ENCODE measurements at places on chromosomes 16 and 17.

- DNase-seq = no peak
Measured at GRCh38 chr17:80862481-80862961, 129.1 kb upstream of the CHMP6 start.

GRCh38 chr16:20519231-20519630 lies 56.9 kb downstream of the ACSM2B start:
- no peak for DNase-seq

GRCh38 chr16:88591577-88592021 lies 21.4 kb downstream of the ZC3H18 start:
- DNase-seq = no peak

DNA sequence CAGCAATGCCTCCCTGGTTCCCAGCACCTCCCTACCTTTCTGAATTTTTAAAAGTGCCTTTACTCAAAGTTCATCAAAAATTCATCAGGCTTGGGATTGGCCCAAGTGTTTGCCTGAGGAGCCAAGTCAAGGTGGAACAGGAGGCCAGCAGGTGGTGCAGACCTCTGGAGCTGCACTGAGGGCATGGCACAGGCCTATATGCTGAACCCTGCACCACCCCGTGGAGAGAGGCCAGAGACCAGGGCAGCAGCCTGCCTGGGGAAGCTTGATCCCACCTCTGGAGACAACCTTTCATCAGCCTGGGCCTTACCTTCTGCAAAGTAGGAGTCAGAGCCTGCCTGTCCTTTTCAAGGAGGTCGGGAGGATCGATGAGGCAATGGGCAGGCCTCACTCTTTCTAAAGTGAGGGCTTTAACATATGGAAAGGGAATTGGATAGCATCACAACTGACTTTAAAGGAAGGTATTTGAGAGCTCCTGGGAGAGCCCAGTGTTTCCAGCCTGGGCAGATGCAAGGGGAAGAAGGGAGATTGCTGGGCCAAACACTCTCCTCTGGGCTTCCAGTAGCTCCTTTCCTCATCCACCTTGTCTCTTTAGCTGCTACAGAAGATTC lies 31.8 kb upstream of the TMEM132E start:
- no peak for DNase-seq

- no peak for DNase-seq
Measured at GRCh38 chr17:79412886-79413390, 197.9 kb downstream of the RBFOX3 start.

DNA sequence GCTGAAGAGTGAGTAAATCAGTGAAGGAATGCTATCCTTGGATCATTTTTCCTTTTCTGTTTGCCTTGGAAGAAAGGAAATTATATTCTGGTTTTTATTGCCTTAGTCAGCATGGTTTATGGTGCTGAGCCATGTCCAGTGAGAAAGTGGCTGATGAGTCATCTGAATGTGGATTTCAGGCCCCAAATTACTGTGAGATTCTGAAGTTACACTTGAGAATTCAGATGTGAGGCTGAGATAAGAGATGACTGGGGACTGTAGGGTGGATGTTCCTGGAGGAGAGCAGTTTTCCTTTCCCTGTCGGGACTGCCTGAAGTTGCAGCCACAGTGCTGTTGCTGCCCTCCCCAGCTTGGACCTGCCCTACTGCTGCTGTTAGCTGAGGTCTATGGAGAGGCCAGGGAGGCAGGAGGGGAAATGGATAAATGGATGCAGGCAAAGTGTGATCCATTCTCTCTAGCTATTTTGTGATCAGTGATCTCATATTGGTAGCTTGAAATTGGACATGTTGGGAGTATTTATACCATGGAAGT lies 4.2 kb upstream of the MAP3K14 start:
- no peak for DNase-seq

- no peak for DNase-seq
Measured at GRCh38 chr17:32732900-32733299, 144.0 kb downstream of the MYO1D start.
